Bladder microvascular endothelial cell (primary cell): ENCODE measurements at places on chromosomes 2 and 18. TPM values are rescaled to one million over a fixed set of nuclear protein-coding genes. Genes with fewer than 3 reads are reported as not detected.

The CUL3 gene
- total RNA-seq, result 44.2 and 102 TPM in 2 replicates

The CD8A gene
- not detected in 2 replicates for total RNA-seq

The HNMT gene
- total RNA-seq, result 2.3 and 4.4 TPM in 2 replicates

The RAD51AP2 gene
- not detected in 2 replicates for total RNA-seq

The SLC5A7 gene
- total RNA-seq, result not detected in 2 replicates

The UGP2 gene
- total RNA-seq, result 42.3 and 156 TPM in 2 replicates

The ANKRD30B gene
- total RNA-seq, result not detected in 2 replicates

The SERPINB13 gene
- total RNA-seq, result not detected in 2 replicates

The HRH4 gene
- total RNA-seq, result not detected in 2 replicates
